Retina (tissue), 1 donor: ENCODE measurements at places on chromosomes 2 and 18.

DNA sequence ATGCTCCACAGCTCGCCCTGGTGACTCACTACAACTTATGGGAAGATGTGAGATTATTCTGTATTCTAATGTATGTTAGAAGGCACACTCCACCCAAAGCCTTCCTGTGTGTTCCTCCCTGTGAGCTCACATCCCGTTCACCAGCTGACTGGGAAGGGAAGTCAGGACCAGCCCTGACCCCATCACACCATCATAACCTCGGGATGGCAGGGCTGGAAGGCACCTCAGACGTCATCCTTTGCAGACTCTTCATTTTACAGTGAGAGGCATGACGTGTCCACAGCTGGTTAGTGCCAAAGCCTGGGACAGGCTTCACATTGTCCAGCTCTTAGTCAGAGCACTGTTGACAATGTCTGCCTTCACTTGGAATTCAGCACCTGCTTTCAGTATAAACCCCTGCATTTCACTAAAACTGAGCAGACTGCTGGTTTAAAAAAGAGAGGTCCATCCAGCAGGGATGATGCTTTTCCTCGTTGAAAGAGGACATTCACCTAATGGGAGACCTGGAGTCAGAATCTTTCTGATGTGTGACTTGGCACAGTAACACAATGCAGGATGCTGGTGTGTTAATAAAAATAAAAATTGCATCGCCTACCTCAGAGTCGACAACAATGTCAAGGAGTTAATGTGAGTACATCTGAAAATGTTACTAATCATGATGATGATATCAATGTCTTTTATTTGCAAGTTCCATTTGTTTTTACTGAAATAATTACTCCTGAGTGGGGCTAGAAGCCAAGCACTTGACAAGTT is 418.0 kb upstream of the TNP1 start:
- DNase-seq = no peak

DNA sequence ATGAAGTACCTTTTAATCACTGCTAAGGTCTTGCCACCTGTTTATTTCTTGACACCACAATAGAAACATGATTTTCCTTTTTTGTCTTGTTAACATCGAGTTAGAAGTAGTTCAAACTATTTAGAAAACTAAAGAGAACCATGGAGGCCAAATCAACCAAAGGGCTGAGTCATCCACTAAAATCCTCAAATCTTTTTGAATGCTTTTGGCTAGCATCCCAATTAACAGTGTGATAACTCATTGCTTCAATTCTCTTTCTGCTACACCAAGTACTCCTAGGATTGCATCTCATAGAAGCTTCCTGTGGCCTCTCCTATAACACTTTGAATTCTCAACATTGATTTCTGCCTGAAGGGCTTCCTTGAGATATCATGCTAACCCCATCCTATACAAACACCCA is 159.9 kb upstream of the MMADHC start:
- DNase-seq = no peak

- DNase-seq = no peak
These were observed 167.3 kb upstream of the HS6ST1 start for GRCh38 chr2:128485761-128486639.

GRCh38 chr18:47929681-47930198 is 719 bp downstream of the SMAD2 start:
- DNase-seq = no peak

- no peak for DNase-seq
These were observed at the start of gene IL1B for GRCh38 chr2:112836695-112837117. Gene IL1B (minus strand): TSS chr2:112836779. CDS start chr2:112836229, 550 bp downstream.
